GM04504 (cell line): ENCODE measurements at places on chromosomes 1 and 21.
A peak's percentile ranks its signal among the peaks of the same experiment; 100 is the strongest.

- no peak for DNase-seq
Measured at GRCh38 chr1:169697755-169698154, 13.7 kb downstream of the SELL start.

- DNase-seq, result peak; percentile 93
Measured at GRCh38 chr1:87224201-87224600, 104.5 kb upstream of the LMO4 start.

DNA sequence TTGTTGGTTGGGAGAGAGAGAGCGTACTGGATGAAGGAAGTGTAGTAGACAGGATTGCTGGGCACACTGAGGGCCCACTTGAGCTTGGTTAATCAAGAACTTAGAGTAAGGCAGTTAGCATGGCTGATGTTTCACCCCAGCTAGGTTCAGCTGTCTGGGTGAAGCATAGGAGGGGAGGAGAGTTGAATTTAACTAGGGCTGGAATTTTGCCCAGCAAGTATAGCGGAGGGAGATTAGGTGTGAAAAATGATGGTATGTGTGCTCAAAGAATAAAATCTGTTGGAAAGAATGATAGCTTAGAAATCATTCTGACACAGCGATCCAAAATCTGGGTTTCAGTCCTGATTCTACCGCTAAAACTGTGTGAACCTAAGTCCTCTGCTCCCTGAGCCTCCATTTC lies 461.5 kb upstream of the PROX1 start:
- DNase-seq, result no peak

DNA sequence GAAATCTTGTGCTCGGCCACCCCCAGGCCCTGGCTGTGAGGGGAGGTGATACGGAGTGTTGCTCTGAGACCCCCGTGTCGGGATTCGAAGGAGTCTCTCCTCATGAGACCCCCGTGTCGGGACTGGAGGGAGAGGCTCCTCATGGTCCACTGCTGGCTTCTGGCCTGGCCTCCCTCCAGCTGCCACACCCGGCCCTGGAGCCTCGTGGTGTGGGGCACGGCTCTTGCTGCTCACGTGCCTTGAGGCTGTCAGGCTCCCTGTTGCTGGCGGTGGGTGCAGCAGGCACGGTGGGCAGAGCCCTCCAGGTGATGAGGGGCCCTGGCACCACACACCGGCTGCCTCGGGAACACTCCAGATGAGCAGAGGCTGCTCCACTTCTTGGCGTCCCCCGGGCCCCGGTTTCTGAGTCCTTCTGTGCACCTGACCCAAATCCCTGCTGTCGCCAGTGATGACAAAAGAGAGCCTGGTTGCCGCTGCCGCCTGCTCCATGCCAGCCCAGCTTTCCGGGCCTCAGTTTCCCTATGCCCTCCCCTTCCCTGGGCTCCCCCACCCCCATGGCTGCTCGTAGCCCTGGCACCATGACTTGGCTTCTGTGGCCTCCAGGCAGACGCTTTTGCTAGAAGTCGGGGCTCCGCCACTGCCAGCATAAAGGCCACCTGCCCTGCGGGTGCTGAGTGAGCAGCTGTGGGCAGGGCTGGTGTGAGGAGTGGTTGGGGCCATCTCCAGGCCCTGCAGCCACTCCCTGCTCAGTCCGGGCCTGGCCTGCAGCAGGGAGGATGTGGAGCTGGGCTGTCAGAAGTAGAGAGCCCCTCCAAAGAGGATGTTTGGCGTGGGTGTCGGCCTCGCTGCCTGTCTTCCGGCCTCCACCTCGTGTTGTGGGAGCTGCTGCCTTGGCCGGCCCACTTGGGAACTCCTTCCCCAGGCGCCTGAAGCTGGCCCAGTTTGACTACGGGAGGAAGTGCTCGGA lies 11.8 kb downstream of the TMEM240 start:
- DNase-seq, result no peak

- DNase-seq, result no peak
Measured at GRCh38 chr1:39852214-39852791, 31.0 kb downstream of the TRIT1 start.

- DNase-seq, result no peak
Measured at GRCh38 chr1:64765826-64766225, 21.0 kb downstream of the RAVER2 start.

- peak; percentile 91 for DNase-seq
Measured at GRCh38 chr1:84847253-84848250, 45.5 kb downstream of the LPAR3 start.

DNA sequence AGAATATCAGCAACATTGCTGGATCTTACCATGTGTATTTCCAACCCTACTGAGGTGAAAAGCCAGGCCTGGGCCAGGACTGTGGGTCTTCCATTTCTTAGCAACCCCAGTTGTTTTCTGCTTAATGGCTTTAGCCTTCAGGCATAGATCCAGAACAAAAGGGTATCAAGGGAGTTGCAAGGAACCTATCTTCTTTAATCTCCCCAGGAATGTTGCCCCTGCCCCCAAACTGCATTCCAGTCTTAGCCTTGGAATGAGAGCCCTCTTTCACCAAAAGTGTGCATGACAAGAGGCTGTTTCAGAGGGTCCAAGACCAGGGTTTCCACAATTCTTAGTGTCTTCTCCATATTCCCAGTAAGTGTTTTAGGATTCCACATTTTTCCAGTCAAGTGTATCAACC lies 87.9 kb upstream of the SOX13 start:
- DNase-seq, result no peak

- no peak for DNase-seq
Measured at GRCh38 chr1:204802401-204803175, 68.1 kb upstream of the NFASC start.

DNA sequence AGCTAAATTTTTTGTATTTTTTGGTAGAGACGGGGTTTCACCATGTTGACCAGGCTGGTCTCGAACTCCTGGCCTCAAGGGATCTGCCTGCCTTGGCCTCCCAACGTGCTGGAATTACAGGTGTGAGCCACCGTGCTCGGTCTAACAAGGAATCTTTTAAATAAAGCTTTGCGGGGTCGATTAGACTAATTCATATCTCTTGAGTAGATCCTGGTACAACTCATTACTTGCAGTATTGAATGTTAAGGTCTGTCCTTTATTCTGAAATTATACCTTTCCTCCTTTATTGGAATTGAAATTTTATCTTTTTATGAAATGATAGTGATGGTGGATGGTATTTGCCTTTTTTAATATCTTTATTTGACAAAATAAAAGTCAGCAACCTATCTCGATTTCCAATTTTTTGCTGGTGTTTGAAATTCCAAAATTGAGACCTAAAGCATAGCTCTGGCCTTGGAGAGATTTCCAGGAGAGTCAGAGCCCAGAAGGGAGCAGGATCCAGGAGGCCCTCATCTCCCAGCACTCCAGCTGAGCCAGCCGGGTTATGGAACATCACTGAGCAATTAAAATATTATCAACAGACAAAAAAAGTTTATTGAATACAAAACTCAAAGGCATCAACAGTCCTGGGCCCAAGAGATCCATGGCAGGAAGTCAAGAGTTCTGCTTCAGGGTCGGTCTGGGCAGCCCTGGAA lies 4.7 kb downstream of the S100A2 start:
- no peak for DNase-seq
